ENCODE measurements at places on chromosomes 7 and 10.

GRCh38 chr7:129271500-129272355, 46.9 kb downstream of the AHCYL2 start:
- DNase-seq, result peak; percentile 79

GRCh38 chr7:132751244-132751647, 175.0 kb upstream of the PLXNA4 start:
- no peak for DNase-seq

- DNase-seq, result peak; percentile 11
These were observed 122.2 kb downstream of the KMT2E start for GRCh38 chr7:105136221-105136620.

DNA sequence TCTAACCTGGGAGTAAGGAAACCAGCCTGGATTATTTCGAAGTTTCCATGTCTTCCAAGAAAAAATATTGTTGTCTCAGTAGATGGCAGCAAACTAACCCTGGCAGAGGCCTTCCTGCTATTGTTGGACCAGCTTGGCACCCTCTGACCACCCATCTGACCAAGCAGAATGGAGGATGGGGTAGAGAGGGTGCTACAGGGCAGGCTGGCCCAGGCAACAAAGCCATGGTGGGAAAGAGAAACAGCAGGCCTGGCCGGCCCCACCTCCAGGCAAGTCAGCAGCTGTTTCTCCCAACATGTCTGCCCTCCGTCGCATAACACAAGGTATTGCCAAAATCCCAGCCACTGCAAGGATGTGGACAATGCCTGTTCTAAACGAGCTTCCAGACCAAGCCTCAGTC, 95.0 kb downstream of the FAM53B start:
- DNase-seq, result no peak

DNA sequence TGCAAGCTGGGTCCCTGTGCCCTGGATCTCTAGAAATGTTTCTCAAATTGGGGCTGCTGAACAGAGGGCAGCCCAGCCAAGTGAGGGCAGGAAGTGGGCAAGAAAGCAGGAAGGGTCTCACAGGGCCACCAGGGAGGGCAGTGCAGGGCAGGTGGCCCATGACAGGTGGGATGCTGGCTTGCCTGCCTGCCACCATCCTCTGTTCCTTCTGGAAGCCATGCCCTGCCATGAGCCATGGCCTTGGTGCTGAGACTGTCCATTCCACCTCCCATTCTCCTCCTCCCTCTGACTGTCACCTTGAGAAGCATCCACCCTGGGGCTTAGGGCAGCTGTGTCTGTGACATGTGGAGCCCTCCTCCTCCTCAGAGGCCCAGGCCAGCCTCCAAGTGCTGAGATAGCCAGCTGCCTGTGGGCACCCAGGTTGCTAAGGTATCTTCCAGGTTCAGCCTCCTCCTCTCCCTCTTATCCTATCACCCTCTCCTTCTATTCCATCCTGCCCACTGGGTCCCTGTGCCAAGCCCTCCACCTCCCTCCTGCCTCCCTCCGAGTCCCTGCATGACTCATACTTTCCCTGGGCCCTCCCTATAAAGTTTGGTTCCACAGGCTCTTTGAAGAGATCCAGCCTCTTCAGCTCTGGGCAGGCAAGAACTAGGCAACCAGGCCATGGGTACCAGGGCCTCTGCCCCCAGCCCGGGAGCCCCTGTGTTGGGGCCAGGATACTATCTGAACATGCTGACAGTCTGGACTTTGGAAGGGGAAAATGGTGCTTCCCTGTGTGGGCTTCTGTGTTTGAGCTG, 1.3 kb downstream of the VSIR start:
- DNase-seq, result peak; percentile 86

GRCh38 chr10:79066411-79067240, 2.1 kb upstream of the ZMIZ1 start:
- peak; percentile 46 for DNase-seq

- DNase-seq, result peak; percentile 63
These were observed 56.5 kb downstream of the MMRN2 start for GRCh38 chr10:86900955-86901354.

DNA sequence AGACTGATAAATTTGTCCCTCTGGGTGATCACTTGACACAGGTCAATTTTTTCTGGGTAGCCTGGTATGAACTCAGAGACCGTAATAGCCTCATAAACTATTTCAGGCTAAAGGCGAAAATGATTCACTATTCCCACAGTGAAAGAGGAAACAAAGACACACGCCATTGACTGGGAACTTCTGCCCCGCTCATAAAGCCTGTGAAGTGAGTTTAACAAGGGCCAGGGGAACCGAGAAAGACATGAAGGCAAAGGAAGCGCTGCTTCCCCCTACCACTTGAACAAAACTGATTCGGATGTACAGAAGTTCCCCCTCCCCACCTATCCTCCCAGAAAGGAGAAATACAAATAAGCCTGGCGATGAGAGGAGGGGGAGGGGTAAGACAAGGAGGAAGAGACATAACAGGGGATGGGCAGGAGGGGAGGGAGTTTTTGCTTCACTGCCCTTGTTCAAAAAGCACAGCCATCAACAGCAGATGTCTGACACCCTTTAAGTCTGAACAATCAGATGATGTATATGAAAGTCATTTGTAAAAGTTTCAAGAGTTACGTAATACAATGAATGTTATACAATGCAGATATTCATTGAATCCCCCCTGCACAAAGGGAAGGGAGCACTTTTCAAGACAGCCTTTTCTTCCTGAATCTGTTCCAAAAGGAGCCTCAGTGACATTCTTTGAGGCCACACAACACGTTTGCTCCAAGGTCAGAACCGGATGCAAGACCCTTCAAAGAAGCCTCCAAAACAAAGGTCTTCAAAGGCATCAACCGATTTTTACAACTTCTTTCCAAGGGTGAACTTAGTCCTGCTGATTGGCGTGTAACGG, 734 bp downstream of the ABCB4 start:
- DNase-seq, result peak; percentile 51

- DNase-seq, result no peak
These were observed 965.1 kb downstream of the CCSER2 start for GRCh38 chr10:85293483-85293882.

GRCh38 chr7:159137906-159138305, 6.8 kb downstream of the VIPR2 start:
- no peak for DNase-seq

DNA sequence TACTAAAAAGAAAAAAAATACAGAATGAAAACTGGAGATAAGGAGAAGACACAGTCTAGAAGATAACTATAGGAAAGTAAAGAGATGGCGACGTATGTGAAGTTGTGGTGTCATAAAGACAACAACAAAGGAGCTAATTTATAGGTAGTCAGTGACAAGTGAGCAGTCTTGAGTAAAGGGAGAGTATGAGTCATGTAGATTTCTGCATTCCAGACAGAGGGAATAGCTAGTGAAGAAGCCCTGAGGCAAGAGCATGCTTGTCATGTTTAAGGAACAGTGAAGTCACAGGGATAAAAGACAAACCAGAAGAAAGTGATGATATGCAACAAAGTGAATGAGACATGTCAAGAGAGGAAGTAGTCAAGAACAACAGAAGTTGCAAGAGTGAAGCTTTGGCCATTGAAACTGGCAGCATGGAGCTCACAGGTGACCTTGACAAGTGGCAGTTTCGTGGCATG, 2.3 kb upstream of the MIOS start:
- peak; percentile 56 for DNase-seq

DNA sequence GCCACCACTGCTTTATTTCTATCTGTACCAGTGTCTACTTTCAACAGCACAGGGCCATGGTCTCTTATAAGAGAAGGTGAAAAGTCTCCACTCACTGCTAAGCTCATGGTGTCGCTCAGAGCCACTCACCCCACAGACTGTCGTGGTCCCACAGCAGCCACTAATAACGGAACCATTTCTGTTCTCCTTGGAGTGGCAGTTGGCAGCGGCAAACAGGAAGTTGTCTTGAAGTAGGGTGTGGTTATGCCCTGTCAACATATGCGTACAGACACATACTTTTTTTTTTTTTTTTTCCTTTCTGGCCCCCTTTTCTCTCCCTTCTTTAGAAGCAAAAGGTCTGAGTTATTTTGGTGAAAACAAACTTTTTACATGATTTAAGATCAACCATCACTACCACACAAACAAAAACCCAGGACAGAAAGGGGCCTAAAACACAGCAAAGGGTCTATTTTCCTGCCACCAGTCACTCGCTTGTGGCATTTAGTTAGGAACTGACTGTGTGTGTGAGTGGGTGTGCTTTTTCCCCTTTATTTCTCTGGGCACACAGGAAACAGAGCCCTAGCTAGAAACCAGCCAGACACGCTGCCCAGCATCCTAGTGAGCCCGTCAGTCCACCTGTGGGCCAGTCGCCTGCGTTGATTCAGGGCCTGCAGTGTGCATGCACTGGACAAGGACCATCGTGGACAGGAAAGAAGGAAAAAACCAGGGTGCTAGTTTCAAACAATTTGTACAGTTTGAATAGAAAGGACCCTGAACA, 96.7 kb upstream of the EFCAB10 start:
- DNase-seq, result no peak

DNA sequence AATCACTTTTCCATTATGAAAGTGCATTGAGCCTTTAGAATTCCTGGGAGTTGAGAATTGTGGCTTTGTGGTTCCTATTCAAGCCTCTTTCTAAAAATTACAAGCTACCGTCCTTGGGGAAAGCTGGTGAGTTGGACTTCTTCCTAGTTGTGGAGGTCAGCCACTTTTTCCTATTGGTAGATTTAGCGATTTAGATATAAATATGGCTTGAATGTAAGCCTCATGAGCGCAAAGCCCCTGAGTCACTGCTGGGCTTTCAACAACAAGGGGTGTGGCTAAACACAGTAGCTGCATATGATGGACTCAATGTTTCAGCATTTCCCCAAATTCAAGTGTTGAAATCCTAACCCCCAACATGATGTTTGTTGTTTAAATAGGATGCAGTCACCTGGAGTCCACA, 150.0 kb upstream of the IGFBP3 start:
- DNase-seq, result peak; percentile 89

DNA sequence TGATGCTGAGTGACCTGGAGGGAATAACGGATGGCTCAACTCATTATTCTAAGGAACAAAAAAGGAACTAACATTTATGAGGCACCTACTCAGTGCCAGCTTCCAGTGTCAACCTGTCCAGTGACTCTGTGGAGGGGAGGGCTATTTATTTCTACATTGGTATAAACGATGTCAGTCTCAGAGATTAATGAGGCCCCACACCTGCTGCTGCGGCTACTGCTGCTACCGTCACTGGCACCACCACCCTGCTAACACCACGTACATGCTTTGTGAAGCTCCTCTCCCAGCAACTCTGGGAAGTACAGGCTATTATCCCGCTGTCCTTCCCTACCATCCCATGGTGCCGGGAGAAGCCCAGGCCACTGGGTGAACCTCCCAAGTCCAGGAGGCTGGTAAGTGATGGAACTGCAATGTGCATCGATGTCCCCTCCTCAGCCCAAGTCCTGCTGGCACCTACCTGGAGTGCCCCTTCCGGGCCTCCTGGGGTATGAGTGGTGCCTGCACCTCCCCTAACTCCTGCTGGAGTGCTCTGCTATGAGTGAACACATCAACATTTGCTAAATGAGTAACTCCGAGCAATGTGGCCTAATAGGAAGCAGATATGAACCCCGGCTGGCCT, 101.5 kb downstream of the ARHGAP22 start:
- no peak for DNase-seq

DNA sequence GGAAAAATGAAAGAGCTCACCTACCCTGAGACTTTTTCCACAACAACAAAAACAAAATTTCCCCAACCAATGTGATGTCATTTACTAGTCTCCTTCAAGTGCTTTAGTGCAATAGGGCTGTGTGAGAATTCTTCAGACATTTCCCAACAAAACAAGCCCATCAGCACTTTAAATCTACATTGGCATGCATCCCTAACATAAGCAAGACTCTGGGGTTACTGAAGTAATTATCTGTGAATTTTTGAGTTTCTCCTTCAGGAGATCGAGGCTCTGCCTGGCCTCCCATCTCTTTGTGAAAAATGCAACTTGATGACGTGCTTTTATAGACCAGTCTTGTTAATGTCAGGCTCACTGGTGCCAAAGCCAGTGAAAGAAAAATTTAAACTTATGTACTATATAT, 255.6 kb downstream of the GFRA1 start:
- DNase-seq, result no peak

GRCh38 chr7:31948029-31948428, 122.2 kb downstream of the PDE1C start:
- peak; percentile 85 for DNase-seq

DNA sequence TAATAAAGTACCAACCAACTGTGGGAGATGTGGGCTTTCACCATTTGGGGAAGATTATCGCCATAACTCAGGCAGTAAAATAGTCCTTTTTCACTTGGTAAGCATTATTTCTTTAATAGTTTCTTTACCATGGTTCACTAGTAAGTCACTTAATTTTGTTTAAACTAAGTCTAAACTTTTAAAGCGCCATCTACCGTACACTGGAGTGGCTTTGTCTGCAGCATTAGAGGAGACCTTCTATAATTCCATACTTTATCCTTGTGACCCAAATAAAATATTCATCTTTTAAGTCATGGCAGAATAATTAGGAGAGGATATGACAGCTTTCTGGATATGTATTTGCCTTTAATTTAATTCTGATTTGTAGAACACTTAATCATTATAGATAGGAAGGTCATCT, 468.0 kb downstream of the MAGI2 start:
- no peak for DNase-seq

Measured in astrocyte of the hippocampus (primary cell).